ENCODE measurements at places on chromosomes 7 and 10. TPM values are rescaled to one million over a fixed set of nuclear protein-coding genes. Genes with fewer than 3 reads are reported as not detected.

Gene C7orf33
- total RNA-seq = not detected

Gene CUL2
- total RNA-seq = 41.3 TPM

Gene OR6B1
- not detected for total RNA-seq

DNA sequence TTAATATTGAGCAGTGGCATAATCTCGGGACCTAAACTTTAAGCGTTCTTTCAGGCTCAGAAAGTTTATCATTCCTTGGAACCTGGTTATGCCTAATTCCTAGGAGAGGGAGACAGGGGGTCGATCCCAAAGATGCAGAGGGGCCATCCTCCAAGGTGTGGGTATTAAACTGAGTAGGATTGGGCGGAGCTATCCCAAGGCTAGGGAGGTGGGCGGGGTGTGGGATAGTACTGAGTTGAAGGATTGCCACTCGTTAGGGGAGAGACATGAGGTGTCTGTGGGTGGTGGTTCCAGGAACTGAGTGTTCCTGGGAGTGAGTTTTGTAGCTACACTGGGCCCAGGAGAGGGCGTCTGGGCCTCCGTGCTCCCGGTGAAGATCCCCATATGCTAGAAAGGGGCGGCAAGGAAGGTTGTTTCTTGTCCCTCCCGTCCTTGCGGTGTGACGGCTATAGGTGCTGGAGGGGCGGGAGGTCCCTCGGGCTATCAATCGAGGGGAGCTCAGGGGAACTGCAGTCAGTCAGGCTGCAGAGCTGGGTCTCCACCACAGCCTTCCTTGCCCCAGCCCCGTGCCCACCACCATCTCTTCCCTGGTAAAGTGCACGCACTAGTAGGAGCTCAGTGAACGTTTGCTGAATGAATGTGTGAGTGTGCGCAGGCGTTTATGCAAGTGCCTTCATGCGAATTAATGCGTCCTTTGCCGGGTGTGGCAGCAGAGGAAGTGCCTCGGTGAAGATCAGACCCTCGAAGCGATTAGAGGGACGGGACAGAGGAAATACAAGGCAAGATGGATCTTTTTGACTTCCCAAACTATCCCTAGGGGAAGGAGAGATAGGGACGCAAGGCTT is 3.0 kb upstream of the HMX2 start:
- peak; percentile 44 for DNase-seq
- H3K27me3 ChIP-seq = peaks cover 83% of the 10 kb centered on the region
- no peaks in the 10 kb centered on the region for H3K36me3 ChIP-seq

DNA sequence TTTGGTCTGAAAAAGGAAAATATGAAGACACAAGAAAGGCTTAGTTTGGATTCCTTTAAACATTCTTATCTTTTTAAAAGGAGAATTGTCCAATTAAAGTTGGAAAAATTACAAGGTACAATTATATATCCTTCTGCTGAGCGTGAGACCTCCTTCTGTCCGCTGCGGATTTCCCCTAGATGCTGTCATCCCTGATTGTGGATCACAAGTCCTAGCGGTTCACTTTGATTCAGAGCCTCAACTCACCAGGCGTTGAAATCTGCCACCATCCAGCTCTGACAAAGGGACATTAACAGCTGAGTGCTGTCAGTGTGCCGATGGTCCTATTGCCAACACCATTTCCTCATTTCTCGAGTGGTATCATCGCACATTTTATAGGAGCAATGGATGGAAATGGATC is 73.1 kb upstream of the PTER start:
- DNase-seq = no peak
- no peak overlapping the region for H3K27ac ChIP-seq
- H3K36me3 ChIP-seq = no peaks in the 10 kb centered on the region
- no peaks in the 10 kb centered on the region for H3K4me1 ChIP-seq
- no peaks in the 10 kb centered on the region for H3K27me3 ChIP-seq

All from natural killer cell (primary cell).